Activated CD4-positive, alpha-beta T cell treated with anti-CD3 and anti-CD28 coated beads for 24 hours (primary cell): ENCODE measurements at places on chromosomes 6 and 20.

GRCh38 chr6:137033828-137034227 is 10.9 kb downstream of the IL20RA start:
- peak; percentile 16 for DNase-seq

- DNase-seq = no peak
These were observed 8.3 kb upstream of the PRDM1 start for GRCh38 chr6:106077881-106078280.

- DNase-seq = no peak
These were observed 53.3 kb upstream of the EYS start for GRCh38 chr6:65760285-65760684.

DNA sequence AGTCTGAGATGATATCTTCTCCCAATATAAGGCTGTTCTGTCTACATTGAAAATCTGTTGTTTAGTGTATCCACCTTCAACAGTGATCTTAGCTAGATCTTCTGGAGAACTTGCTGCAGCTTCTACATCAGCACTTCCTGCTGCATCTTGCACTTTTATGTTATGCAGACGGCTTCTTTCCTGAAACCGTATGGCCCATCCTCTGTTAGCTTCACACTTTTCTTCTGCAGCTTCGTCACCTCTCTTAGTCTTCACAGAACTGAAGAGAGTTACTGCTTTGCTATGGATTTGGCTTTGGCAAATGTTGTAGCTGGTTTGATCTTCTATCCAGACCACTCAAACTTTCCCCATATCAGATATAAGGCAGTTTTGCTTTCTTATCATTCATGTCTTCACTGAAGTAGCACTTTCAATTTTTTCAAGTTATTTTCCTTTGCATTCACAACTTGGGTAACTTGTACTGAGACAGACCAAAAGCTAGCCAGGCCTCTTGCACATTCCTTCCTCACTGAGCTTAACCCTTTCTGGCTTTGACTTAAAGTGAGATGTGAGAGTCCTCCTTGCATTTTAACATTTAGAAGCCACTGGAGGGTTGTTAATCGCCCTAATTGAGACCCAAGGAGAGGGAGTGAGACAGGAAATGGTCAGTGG is 110.1 kb downstream of the PREP start:
- DNase-seq = no peak

- DNase-seq = no peak
These were observed 45.8 kb downstream of the EPM2A start for GRCh38 chr6:145689529-145689928.

- DNase-seq = no peak
These were observed 46.0 kb downstream of the MAPK14 start for GRCh38 chr6:36073587-36073986.

DNA sequence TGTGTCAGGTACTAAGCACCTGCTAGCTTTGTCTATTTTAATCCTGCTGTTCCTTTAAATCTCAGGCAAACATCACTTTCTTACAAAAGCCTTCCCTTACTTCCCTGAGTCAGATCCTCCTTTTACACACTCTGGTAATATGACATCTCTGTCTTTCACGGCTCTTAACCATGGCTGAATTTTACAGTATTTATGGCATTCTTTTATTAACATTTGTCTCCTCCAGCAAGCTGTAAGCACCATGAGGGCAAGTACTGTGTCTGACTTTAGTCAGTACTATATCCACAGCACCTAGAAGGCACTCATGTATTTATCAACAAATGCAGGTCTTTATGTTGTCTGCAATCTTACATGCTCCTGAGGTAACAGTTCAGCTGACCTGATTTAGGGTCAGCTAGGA is 33.7 kb upstream of the HBS1L start:
- DNase-seq = no peak

DNA sequence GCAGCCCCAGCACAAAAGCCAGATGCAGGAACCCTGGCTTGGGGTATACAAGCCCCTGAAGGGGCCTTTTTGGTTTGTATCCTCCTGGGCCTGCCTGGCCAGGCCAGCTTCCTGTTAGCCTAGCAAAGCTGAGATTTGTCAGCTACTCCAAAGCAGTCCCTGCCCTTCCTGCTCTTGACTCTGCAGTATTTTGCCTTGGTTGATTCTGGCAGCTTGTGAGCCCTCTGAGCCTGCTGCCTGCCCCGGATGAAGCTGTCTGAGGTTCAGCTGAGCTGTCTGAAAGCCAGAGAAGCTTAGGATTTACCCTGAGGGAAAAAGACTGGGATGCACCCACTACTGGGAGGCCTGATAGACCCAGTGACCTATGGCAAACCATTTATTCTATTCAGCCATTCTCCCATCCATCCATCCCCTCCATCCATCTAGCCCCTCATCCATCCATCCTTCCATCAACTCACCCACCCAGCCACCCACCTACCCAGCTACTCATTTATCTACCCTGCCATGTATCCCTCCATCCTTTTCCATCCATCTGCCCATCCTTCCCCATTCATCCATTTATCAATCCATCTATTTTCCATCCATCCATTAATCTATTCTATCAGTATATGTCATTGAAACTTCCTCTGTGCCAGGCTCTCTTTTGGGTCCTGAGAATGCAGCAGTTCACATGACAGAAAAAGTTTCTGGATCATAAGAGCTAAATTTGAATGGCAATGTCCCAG is 307.5 kb downstream of the DHX35 start:
- DNase-seq = no peak

- no peak for DNase-seq
These were observed 241.6 kb downstream of the PHACTR1 start for GRCh38 chr6:12958052-12958706.

- DNase-seq = no peak
These were observed 86.7 kb upstream of the KCNQ5 start for GRCh38 chr6:72535124-72535523.

GRCh38 chr6:25832670-25833069 is 818 bp upstream of the SLC17A1 start:
- no peak for DNase-seq

DNA sequence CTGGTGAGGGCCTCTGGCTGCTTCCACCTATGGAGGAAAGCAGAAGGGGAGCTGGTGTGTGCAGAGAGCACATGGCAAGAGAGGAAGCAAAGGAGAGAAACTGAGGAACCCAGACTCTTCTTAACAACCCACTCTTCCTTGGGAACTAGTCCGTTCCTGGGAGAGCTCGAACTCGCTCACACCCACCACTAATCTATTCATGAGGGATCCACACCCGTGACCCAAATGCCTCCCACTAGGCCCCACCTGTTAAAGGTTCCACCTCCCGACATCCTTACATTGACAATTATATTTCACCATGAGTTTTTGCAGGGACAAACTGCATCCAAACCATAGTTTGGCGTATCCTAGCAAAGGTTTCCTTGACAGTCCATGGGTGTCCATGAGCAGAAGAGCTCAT is 123.2 kb downstream of the TBC1D7 start:
- DNase-seq = no peak

DNA sequence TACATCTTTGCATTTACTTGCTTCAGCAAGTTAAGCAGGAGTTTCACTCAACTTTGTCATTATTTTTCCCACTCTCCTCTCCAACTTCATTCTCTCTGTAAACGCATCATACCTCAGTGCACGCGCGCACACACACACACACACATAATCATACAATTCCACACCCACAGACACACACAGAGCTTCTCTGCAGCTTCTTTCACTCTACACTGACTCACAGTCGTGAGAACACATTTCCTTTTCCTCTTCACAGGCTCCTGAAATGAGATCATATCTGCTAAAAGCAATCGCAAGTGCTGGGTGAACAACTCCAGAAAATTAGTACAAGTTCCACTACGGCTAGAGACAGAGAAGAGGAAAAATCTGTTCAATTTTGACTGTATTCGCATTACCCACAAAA is 215.4 kb downstream of the PTPRT start:
- DNase-seq = no peak

DNA sequence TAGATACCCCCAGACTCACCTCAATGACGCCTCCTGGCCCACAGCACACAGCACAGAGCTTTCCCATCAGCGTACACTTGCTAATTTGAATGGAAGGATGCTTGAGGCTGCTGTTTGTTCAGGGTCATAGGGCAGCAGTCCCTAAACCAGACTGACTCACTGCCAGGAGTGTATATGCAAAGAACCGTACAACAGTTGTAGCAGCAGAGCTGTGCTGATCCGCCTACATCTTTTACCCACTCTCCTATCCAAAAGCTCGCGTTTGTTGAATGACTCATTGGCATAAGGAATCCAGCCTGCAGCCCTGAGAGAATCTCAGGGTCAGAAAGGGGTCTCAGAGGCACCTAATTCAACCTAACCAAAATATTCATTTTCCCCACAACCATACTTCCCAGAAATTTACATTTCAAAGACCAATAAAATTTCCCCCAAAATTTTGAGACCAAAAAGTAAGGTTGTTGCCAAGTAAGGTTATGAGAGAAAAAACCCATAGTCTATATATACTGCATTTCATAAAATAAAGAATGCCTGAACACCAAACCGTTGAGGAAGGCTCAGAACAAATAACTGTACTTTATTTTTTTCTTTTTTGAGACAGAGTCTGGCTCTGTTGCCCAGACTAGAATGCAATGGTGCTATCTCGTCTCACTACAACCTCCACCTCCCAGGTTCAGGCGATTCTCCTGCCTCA is 35.3 kb upstream of the CCND3 start:
- DNase-seq = peak; percentile 43

GRCh38 chr6:158825038-158825950 is 6.1 kb upstream of the EZR start:
- DNase-seq = no peak

DNA sequence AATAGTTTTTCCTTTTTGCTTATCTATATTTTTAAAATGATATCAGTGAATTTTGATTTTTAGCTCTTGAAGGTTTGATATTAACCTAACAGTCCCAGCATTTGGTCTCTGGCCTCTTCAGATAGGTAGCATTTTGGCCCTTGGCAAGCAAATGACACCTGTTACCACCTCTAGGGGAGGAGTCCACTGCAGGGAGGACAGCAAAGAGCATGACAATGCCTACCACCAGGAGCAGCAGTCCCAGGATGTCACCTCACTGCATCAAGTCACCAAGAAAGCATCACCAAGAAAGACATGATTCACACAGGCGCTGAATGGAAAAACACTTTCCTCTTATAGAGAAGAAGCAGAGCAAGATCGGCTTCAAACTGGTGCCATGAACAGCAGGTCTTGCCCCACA is 224.3 kb downstream of the UBE3D start:
- DNase-seq = no peak

DNA sequence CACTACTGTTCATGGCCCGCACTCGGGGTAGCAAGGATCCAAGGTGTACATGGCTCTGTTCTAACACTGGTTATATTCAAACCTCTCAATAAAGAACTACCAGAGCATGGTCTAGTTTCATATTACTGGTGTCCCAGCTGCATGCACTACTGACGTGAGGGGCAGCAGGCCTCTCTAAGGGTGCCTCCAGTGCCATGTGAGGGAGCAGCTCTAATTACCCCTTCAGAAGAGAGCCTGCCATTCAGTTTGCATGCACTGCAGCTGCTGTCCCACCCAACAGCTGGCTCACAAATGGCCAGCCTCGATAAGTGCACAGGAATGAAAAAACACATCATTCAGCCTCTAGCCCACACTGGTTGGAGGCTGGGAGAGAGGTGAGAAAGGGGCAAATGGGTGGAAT is 85.2 kb downstream of the SMLR1 start:
- no peak for DNase-seq

GRCh38 chr6:40788661-40789655 is 201.8 kb upstream of the LRFN2 start:
- DNase-seq = peak; percentile 23

- no peak for DNase-seq
These were observed 47.1 kb downstream of the HNF4A start for GRCh38 chr20:44402391-44403193.

- no peak for DNase-seq
These were observed 13.4 kb downstream of the FAM110A start for GRCh38 chr20:846894-847278.

GRCh38 chr20:43554369-43554768 is 4.5 kb upstream of the SGK2 start:
- no peak for DNase-seq

GRCh38 chr6:46918806-46919205 is 2.9 kb downstream of the ADGRF5 start:
- DNase-seq = no peak

DNA sequence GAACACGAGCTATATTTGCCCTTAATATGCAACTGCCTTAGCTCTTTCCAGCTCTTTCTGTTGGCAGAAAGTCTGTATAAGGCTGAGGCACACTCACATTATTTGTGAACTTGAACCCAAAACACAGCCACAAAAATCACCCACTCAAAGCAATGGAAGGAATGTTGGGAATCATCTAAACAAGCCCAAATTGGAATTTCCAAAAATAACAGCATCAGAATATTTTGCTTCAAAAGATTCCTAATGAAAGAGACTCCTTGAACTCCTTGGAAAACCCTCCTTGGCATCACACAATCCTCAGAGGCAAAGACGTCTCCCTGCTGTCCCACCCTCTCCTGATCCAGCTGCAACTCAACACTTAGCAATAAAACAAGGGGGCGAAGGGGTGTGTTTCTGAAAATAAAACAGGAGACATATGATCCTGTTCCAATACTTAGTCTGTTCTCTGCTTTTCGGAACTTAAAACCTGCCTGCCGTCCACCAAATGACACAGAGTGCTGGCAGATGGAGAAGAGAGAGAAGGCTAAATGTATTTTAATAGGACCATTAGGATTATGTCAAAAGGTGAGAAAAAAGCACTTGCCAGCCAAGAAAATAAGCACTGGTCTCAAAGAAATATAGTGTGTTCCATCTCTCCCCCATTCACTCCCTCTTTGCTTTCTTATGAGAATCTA is 320.7 kb upstream of the JARID2 start:
- no peak for DNase-seq

- DNase-seq = no peak
These were observed 25.2 kb downstream of the TRIM38 start for GRCh38 chr6:25987845-25988244.

DNA sequence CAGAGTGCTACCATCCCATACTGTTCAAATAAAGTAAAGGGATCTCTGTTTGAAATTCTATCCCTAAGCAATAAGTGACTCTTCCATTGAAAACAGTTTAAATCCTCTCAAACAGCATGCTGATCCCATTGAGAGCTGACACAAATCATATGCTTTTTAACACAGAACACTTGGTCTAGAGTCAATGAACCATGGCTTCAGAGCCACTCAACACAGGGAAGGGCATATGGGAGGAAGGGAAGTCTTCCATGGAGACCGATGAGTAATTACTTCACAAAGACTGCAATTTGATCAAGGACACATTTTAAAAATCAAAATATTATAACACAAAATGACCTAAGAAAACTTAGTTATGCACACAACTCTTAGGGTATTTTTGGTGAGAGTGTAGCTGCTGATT is 1073.0 kb upstream of the MAP3K7 start:
- no peak for DNase-seq

GRCh38 chr6:41442800-41443501 is 103.2 kb upstream of the FOXP4 start:
- no peak for DNase-seq

DNA sequence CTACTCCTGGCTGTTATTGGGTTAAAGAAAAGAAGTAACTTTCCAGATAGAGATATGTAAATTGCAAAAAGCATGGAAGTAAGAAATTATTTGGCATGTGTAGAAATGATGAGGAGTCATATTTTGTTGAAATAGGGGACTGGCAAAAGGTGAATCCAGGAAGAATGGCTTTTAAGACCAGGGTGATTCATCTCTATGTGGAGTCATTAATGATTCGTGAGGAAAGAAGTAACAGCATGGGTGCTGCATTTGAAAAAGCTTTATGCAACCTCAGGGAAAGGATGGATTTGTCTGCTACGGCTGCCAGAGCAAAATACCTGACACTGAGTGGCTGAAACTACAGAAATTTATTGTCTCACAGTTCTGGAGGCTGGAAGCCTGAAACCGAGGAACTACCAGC is 14.8 kb upstream of the SYNE1 start:
- no peak for DNase-seq
